A549 treated with CpdA at 1 μM for 4 hours (cell line): ENCODE measurements at places on chromosomes 3 and 15. TPM values are rescaled to one million over a fixed set of nuclear protein-coding genes. Genes with fewer than 3 reads are reported as not detected.

The GABRR3 gene
- not detected in 5 replicates for total RNA-seq

The FOXL2NB gene
- 0.80 to 1.6 TPM (median 1.2 TPM) in 5 replicates for total RNA-seq

The KLF13 gene
- 65.9 to 84.1 TPM (median 73.4 TPM) in 5 replicates for total RNA-seq

The GOLGA8N gene
- 0.96 to 1.4 TPM (median 1.2 TPM) in 5 replicates for total RNA-seq
